ENCODE measurements at places on chromosomes 4 and X.

GRCh38 chr4:116016201-116016600 lies 902.8 kb upstream of the NDST4 start:
- DNase-seq = no peak

GRCh38 chrX:55129361-55129760 lies 40.5 kb downstream of the PAGE2 start:
- no peak for DNase-seq

GRCh38 chr4:54696649-54697048 lies 38.9 kb downstream of the KIT start:
- no peak for DNase-seq

GRCh38 chr4:27881705-27882104 lies 1021.1 kb downstream of the STIM2 start:
- DNase-seq = no peak

GRCh38 chr4:4216648-4217047 lies 10.1 kb downstream of the OTOP1 start:
- DNase-seq = no peak

GRCh38 chr4:141099326-141099725 lies 33.9 kb downstream of the RNF150 start:
- DNase-seq = no peak

DNA sequence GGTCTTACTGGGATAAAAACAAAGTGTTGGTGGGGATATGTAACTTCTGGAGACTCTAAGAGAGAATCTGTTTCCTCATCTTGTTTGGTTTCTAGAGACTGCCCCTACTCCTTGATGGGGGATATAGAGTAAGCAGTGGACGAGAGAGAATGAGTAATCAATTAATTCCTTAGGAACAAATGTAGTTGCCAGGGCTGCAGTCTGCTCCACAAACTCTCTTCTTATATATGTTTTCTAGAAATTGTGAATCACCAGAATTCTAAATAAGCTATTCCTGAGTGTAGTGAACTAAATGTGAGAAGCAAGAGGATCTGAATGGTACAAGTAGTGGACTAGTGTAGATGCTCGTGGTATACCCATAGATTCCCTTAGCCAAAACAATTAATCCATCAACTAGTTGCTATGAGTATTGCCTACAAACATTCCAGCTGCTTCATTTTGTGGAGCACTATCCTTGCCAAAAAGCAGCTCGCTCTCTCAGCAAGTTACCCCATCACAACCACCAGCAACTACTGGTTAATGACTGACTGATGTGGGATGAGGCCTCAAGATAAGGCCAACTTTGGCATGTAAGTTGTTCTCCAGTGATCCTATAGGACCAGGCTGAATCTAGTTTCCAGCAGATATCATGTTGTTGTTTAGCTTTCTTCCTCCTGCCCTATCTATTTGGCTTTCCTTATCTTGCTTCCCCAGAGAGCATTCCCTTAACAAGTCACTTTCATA lies 273.0 kb downstream of the SLC7A11 start:
- no peak for DNase-seq

GRCh38 chr4:167190379-167190778 lies 43.9 kb downstream of the SPOCK3 start:
- no peak for DNase-seq

GRCh38 chr4:181007751-181008150 lies 1235.5 kb upstream of the TENM3 start:
- no peak for DNase-seq

DNA sequence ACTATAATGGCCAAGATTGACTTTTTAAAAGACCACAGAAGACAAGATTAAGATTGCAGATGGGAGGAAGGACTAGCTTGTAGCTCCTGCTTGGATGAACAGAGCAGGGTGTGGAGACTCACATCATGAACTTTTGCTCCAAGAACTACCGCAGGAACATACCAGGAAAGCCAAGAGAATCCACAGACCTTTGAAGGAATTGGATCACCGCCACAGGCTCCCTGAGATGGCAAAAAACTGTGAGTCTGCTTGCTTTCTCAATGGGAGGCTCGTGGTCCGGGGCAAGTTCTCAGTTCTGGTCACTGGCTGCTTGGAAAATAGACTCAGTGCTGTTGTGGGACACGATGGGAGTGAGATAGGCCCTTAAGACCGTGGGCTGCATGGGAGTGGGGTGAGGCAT lies 276.6 kb downstream of the CCSER1 start:
- DNase-seq = no peak

DNA sequence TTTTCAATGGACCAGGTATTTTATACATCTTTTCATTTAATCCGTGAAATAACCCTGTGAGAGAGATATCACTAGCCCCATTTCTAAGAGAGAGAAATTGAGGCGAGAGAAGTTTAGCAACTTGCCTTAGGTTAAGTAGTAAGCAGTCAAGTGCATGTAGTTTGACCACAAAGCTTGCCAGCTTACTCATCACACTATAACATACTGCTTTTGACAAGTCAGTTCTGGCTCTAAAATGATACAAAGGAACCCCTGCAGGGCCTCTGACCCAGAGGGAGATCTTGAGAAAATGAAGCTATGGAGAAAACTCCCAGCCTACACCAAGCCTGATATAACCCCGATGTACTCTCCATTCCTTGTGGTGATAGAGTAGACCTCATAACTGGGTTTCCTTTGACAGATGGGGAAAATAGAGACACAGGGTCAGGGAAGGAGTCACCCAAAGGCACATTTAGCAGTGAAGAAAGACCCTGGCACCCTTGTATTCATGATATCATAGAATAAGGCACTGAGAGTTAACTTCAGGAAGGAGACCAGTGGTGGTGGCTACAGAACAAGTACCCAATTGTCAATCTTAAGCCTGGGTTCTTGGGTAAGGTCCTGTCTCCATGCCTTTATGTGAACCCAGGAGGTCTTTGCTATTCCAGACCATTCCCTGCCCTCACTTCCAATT lies 60.2 kb upstream of the MSN start:
- no peak for DNase-seq

GRCh38 chrX:48983896-48984295 lies 12.3 kb upstream of the KCND1 start:
- no peak for DNase-seq

DNA sequence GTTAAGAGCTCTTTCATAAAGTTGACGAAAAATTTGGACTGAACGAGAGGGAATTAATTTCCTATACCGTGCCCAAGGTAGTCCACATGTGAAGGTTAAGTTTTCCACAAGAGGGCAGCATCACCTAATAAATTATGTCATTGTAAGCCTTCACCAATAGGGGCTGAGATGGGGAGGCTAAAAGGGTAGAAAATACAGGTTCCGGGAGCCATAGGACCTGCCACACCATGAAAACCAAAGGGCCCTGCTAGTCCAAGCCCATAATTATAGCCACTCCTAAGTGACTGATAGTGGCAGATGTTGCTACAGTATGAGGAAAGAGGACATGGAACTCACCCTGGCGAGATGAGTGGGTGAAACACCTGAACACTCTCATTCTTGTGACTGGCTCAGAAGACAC lies 122.2 kb downstream of the SHROOM4 start:
- DNase-seq = peak; percentile 34

DNA sequence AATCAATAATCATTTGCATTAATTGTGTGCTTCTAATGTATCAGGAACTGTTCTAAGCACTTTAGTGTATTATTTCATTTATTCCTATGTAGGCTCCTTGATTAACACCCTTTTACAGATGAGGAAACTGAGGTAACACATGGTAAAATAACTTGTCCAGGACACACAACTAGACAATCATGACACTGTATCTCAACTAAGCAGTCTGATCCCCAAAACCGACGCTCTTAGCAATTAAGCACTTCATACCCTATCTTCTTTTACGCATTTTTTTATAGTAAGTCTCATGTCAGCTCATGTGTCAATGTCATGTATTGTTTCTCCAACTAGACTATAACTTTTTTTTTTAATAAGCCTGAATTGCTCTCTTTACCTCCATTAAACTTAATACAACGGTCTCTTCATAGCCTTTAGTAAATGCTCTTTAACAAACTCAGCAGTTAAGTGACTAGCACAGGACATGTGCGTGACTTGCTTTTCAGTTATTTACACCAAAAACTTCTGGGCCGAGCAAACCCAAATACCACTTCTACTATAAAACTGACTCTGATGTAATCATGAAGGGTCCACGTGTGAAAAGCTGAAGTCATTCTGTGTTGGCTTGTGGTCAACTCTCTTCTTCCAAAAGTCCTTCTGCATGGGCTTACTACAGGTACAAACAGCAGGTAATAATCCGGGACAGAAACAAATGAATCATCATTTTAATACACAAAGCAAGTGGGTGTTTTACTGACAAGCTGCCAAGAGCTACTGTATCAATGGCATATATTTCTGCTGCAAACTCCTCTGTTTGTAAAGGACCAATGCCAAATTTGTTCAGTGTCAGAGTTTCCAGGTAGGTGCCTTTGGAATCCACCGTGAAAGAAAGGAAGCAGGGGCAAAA lies 7.9 kb upstream of the AMBN start:
- DNase-seq = no peak

GRCh38 chrX:17459661-17460060 lies 84.7 kb downstream of the NHS start:
- DNase-seq = no peak

GRCh38 chr4:6892909-6893202 lies 16.8 kb upstream of the TBC1D14 start:
- DNase-seq = no peak

DNA sequence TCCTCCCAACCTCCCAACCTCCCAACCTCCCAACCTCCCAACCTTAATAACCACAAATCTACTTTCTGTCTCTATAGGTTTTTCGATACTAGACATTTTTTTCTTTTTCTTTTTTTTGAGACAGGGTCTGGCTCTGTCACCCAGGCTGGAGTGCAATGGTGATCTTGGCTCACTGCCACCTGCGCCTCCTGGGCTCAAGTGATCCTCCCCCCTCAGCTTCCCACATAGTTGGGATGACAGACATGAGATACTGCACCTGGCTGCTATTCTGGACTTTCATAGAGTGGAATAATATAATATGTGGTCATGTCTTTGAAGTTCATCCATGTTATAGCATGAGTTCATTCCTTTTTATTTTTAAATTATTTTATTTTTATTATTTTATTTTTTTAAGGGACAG lies 39.5 kb upstream of the ZFX start:
- DNase-seq = no peak

DNA sequence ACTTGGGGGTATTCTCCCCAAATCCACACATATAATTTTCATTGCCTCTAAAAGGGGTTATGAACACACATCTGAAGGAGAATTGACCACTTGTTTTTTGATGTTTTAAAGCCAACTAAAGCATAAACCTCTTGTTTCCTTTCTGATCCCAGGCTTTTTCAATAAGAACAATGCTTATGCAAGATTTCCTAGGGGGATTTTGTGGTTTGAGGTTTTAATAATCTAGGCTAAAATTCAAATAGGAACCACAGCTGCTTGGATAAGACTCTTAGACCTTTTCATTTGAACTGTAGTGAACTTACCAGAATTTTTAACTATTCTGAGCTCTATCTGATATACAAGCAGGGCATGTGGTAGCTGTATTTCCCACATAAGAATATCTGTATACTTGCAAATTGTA lies 651.1 kb downstream of the ANKRD50 start:
- DNase-seq = no peak

GRCh38 chr4:162565730-162566129 lies 401.9 kb upstream of the FSTL5 start:
- DNase-seq = no peak

DNA sequence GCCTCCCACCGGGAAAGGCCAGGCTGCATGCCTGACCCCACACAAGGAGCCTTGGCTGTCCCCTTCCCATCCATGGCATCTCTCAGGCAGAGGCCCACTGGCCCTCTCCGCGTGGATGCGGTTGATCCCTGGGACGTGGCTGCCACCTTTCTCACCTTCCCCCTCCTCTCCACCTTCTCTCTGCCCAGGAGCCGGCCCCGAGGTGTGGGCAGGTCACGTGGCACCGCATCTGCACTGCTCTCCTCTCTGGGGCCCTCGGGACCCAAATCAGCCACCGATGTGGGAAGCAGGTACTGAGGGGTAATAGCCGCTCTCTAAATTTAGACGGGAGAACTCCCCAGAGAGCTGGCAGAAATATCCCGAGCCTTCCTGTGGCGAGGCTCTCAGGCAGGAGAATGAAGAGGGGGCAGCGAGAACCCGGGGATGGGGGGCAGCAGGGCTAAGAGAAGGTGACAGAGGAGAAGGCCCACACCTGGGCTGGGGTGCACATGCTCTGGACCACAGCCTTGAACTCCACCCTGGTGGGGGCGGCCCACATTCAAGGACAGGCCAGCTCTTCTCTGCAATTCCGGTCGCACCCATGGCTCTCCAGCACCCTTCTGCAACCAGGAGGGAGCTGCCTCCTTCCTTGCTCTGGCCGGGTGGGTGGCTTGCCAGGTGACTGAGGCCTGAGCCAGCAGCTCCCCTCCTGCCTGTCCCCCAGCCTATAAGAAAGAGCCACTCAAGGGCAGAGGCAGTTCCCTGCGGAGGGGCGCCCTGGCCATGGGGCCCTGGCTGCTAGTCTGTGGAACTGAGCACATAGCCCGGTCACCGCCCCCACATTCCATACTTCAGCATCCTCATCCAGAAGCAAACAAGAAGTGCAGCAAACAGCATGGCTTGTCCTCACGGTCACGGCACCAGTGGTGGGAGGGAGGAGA lies 9.6 kb upstream of the DUSP9 start:
- DNase-seq = peak; percentile 8

DNA sequence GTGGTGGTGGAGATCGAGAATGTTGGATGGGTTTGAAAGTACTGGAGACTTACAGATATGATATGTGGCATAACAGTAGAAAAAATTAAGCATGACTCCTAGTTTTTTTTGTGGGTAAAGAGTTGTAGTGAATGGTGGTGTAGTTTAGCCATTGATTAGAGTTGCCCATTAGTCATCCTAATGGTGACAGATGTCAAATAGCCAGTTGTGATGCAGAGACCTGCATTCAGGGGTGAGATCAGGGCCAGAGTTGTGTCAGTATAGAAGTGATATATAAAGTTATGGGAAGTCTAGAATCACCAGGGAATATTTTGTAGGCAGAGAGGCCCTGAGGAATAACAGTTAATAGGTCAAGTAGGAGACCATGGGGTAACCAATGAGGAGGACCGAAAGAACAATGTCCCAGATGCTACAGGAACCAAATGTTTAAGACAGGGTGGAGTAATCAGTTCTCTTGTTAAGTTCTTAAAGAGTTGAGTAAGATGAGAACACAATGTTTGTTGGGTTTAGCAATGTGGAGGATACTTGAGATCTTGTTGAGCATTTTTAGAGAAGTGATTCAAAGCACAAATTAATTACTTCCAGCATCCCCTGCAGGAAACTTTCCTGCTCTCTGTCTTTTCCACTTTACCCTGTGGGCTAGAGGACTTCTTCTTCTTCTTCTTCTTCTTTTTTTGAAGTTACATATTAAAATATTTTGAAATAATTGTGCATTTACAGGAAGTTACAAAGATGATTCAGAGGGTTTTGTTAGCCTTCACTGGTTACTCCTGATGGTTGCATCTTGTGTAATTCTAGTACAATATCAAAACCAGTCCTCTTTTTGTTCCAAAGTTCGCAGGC lies 13.3 kb downstream of the SGMS2 start:
- DNase-seq = no peak

- DNase-seq = no peak
Measured at GRCh38 chr4:148514041-148514440, 71.8 kb upstream of the NR3C2 start.

DNA sequence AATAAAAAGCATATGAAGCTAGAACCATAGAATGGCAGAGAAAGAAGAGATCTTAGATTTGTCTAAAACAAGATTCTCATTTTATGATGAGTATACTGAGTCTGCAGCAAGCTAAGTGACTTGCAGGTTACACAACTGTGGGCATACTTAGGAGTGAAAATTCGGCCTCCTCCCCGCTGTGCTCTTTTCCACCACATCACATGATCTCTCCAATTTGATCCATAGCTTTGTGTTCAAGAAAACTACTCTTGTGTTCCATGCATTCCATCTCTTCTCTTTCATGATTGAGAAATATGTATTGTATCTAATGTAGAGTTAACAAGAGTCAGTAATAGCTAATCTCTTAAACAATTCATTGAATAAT lies 234.3 kb downstream of the SCFD2 start:
- no peak for DNase-seq
